ENCODE measurements at places on chromosomes 3 and 15.

- no peak for DNase-seq
Observed at GRCh38 chr3:69364354-69364753, 21.5 kb downstream of the FRMD4B start.

DNA sequence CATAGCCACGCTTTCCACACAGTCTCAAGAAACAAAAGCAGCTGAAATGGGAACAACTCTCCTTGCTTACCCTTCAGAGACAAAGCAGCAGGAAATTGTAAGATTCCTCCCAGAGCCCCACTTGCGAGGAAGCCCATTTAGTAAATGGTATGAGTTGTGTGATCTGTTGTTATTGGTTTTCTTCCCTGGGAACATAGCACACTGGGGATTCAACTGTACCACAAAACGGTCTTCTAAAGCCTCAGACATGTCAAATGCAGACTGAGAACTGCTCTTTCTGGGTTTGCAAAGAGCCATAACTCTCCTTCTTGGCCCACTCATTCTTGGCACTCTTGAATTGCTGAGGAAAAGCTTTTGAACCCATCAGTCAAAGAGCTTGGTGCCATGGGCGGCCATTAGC lies 101.0 kb upstream of the COL8A1 start:
- DNase-seq, result no peak

GRCh38 chr15:85973584-85974347 lies 105.9 kb upstream of the AGBL1 start:
- DNase-seq, result no peak

- DNase-seq, result no peak
Observed at GRCh38 chr3:54543446-54543845, 384.4 kb downstream of the LRTM1 start.

DNA sequence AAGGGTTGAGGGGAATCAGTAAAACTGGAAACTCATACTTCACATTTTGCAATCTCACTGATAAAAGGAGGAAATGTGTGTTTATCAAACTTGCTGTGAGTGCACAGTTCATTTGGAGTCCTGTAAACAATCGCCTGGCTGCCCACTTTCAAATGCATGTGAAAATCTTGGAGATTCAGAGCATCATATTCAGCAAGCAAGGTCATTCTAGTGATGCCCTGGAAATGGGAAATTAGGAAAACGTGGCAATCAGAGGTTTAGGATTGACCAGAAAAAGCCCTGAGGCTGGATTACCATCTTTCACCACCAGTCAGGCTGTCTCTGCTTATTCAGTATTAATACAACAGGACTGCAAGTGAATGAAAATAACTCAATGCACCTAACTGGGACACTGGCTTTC lies 23.9 kb downstream of the DPH6 start:
- no peak for DNase-seq

GRCh38 chr3:27252646-27253045 lies 116.5 kb downstream of the NEK10 start:
- no peak for DNase-seq

- peak; percentile 12 for DNase-seq
Observed at GRCh38 chr15:23467110-23467600, 20.1 kb upstream of the GOLGA6L2 start.

GRCh38 chr3:190097617-190098016 lies 23.1 kb downstream of the P3H2 start:
- no peak for DNase-seq

DNA sequence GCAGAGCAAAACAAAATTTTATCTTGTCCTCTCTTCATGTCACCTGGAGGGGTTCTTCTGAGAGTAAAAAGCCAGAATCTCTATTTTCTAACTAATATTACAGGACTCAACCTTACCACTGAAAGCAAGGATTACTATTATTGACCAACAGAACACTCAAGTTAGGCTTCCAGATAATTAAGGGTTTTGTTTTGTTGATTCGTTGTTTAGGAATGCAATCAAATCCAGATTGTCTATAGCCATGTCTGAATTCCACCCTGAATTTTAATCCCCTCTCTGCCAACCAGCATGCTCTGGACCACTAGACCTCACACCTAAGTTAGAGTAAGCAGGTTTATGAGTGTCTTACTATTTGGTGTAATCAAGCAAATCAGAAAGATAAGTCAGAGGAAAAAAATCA lies 90.7 kb downstream of the PEAK1 start:
- no peak for DNase-seq

DNA sequence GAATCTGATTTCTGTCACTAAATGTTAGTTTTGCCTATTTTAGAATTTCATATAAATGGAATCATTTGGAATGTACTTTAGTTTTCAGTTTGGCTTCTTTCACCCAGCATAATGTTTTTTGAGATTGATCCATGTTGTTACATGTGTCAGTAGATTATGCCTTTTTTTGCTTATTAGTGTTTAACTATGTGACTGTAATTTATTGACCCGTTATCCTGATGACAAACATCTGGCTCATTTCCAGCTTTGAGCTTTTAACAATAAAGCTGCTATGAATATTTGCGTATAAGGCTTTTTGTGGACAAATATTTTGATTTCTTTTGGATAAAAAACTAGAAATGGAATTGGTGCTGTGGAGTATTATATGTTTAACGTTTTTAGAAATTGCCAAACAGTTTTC lies 254.5 kb upstream of the CFAP20DC start:
- DNase-seq, result no peak

GRCh38 chr3:5756443-5756842 lies 568.9 kb downstream of the EDEM1 start:
- no peak for DNase-seq

GRCh38 chr15:43439268-43439667 lies 53.7 kb downstream of the TP53BP1 start:
- no peak for DNase-seq

DNA sequence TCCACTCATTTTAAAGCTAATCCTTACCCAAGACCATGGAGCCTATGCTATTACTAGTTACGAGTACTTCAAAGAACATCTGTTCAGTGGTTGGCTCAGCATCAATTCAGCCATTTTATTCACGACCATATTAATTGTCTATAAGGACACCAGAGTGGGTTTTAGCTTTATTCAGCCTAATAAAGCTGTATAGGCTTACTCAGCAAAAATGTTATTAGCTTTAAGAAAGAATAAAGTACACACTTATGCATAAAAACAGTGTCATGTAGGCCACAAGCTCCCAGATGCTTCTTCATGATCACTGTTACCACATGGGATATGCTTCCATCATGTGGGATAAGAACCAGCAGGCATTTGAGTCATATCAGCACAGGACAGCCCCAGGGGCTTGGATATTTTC lies 87.4 kb upstream of the GPR149 start:
- no peak for DNase-seq

- DNase-seq, result no peak
Observed at GRCh38 chr15:62845241-62846126, 197.1 kb upstream of the TPM1 start.

DNA sequence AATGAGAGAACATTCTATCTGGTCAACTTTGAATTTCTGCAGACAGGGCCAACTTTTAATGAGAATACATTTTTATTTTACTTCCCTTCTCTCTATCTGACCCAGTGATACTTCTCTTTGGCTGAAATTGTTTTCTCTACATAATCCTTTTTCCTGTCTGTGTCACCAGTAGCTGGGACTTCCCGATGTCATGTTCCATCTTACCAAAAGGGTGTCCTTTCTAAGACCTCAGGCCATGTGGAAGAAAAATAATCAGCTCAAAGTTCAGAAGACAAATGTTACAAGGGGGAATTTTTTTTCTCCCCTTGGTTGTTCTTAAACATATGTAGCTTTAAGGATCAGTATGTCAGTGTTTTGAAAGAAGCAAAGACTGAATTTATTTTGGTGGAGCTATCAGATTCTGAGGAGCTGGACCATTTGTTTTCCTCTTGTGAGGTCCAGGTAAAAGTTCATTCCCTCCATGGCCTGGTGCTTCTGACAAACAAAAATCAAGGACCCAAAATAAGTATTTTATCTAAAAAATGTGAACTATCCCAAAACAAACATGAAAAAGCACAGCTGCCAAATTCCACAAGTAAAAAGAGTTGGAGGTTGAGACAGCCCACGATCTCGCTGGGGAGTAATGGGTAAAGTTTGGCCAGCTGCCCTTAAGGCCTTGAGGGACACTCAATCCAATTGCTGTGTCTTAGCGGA lies 859.4 kb upstream of the NR2F2 start:
- DNase-seq, result no peak

GRCh38 chr3:119352863-119353527 lies 58.8 kb downstream of the ARHGAP31 start:
- DNase-seq, result peak; percentile 5

DNA sequence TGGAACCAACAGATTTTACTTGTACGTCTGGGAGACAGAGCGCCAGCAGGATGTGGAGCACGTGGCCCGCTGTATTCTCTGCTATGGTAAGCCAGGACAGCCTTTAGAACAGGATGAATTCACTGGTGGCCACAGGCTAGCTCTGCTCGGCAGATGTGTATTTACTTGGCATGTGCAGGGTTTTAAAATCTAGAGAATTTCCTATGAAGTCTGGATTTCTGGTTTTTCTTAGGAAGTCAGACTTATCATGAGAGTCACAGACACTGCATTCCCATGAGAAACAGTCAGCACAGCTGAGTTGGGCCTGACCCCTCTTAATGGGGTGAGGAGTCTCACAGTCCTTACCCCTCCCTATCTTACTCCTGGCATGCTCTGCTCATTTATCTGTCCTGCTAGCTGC lies 84.6 kb upstream of the COL6A5 start:
- no peak for DNase-seq
